ENCODE measurements at places on chromosomes 6 and 20.

DNA sequence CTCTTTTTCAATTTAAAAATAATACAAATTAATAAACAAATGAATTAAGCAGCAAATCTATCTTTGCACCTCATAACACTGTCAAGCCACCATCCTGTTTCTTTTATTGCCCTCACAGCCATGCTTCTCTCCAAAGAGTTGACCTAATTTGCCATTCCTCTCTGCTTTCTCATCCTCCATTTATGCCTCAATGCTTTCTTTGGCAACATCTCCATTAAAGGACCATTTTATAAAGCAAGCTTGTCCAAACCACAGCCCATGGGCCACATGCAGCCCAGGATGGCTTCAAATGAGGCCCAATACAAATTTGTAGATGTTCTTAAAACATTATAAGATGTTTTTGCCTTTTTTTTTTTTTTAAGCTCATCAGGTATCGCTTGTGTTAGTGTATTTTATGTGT lies 26.4 kb upstream of the MEI4 start:
- DNase-seq, result no peak

- no peak for DNase-seq
Observed at GRCh38 chr6:50330963-50331362, 281.2 kb upstream of the DEFB112 start.

DNA sequence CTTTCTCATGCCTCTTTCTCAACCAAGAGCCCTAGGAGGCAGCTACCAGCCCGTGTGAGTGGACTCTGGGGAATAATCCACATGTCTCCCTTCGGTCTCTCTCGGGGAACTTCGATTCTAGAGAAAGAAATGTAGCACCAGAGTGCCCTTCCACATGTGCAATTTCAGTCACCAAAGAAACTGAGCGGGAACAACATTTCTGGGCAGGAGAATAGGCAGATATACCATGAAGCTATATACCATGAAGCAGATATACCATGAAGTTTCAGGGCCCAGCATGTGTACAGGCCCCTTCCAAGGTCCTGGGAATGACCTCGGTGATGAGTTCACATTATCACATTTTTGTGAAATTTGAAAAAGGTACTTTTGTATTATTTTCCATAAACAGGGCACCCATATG lies 60.8 kb downstream of the PDE10A start:
- DNase-seq, result no peak

- DNase-seq, result no peak
Observed at GRCh38 chr20:24782801-24783630, 166.1 kb upstream of the CST7 start.

- no peak for DNase-seq
Observed at GRCh38 chr6:151063352-151063751, 176.4 kb upstream of the AKAP12 start.

GRCh38 chr6:158421381-158421780 lies 109.1 kb downstream of the TULP4 start:
- no peak for DNase-seq

DNA sequence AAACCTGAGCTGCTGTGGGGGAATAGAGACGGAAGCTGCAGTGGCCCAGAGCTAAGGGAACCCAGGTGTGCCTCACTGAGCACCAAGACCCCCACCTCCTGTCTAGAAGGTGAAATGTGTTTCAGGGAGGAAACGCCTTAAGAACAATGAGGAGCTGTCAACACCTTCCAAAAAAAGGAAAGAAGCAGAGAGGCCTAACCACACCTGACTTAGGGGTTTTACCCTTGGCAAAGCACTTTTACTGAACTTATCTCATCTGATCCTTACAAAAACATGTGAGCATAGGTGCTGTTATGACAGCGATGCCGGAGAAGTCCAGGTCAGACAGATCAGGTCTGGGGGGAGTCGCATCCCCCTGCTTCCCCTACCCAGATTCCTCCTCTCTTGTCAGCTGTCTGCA lies 16.1 kb upstream of the CDKN1A start:
- no peak for DNase-seq

GRCh38 chr20:41408156-41408794 lies 41.7 kb upstream of the EMILIN3 start:
- no peak for DNase-seq

GRCh38 chr20:62631336-62632308 lies 10.7 kb upstream of the SLCO4A1 start:
- no peak for DNase-seq

DNA sequence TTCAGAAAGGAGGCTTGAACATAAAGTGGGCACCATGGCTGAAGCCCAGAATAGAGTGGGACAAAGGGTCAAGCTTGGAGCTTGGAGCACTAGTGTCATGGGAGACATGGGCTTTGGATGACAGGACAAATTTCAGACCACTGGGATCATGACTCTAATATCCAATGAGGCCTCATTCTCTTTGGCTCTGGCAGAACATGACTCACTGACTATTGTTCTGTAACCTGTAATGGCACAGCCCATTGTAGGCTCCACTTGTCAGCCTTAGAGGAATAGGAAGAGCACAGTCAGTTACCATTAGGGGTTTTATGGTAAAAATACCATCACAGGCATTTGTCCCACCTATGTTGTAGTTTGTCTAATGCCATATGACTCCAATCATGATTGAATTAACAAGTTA lies 34.0 kb upstream of the MMS22L start:
- no peak for DNase-seq

DNA sequence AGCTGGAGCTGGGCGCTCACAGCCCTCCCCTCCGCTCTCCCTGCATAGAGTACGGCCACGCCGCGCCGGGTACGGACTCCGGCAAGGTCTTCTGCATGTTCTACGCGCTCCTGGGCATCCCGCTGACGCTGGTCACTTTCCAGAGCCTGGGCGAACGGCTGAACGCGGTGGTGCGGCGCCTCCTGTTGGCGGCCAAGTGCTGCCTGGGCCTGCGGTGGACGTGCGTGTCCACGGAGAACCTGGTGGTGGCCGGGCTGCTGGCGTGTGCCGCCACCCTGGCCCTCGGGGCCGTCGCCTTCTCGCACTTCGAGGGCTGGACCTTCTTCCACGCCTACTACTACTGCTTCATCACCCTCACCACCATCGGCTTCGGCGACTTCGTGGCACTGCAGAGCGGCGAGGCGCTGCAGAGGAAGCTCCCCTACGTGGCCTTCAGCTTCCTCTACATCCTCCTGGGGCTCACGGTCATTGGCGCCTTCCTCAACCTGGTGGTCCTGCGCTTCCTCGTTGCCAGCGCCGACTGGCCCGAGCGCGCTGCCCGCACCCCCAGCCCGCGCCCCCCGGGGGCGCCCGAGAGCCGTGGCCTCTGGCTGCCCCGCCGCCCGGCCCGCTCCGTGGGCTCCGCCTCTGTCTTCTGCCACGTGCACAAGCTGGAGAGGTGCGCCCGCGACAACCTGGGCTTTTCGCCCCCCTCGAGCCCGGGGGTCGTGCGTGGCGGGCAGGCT lies 4.6 kb downstream of the KCNK15 start:
- DNase-seq, result no peak

- no peak for DNase-seq
Observed at GRCh38 chr20:52529826-52530225, 338.2 kb upstream of the ZFP64 start.

DNA sequence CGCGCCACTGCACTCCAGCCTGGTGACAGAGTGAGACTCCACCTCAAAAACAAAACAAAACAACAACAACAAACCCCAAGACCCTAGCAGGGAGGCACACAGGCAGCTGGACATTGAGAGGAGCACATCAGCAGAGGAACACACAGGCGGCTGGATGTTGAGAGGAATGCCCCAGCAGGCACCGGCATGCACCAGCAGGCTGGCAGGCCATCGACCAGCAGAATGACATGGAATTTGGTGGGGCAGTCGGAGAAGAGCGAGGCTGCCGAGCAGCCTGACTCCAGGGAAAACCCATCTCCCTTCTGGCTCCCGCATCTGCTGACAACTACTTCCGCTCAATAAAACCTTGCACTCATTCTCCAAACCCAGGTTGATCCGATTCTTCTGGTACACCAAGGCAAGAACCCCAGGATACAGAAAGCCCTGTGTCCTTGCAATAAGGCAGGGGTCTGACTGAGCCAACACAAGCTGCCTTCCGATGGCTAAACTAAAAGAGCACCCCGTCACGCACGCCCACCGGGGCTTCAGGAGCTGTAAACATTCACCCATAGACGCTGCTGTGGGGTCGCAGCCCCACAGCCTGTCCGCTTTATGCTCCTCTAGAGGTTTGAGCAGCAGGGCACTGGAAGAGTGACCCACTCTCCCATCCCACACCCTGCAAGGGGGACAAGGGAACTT lies 60.2 kb downstream of the SLC22A23 start:
- no peak for DNase-seq

GRCh38 chr20:32315891-32316290 lies 38.4 kb downstream of the KIF3B start:
- no peak for DNase-seq

DNA sequence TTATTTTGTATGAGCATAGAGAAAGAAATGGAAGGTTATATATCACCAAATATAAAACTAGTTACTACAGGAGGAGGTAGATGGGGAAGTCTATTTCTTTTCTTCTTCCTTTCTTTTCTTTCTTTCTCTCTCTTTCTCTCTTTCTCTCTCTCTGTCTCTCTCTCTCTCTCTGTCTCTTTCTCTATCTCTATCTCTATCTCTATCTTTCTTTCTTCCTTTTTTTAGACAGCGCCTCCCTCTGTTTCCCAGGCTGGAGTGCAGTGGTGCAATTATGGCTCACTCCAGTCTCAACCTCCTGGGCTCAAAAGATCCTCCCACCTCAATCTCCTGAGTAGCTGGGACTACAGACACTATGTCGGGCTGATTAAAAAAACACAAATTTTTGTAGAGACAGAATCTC lies 10.2 kb upstream of the SGK1 start:
- DNase-seq, result no peak

DNA sequence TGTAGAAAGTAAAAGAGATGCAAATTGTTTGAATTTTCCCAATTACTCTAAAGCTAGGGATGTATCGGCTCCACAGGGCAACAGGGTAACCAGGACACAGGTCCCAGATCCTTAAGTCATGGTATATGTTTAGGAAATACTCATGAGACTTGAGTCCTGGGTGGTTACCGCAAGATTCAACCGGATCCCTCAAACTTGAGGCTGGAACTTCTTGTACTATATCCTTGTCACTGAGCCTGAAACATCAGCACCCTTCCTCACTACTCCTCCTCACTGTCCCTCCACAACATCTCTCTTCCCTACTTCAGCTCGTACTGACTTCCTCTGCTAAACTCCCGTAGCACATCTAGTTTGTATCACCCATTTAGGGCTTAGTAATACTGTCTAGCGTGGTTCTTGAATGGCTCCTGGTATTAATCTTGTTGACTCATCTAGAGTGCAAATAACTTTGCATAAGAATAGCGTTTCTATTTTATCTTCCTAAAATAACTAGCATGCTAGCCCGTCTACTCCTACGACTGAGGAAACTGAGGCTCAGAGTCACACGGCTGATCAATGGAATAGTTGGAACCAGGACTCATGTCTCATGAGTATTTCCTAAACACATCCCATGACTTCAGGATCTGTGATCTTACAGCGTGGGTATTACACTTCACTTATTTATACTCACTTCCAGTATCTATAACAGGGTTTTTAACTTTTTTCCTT lies 72.1 kb downstream of the FILIP1 start:
- DNase-seq, result no peak

DNA sequence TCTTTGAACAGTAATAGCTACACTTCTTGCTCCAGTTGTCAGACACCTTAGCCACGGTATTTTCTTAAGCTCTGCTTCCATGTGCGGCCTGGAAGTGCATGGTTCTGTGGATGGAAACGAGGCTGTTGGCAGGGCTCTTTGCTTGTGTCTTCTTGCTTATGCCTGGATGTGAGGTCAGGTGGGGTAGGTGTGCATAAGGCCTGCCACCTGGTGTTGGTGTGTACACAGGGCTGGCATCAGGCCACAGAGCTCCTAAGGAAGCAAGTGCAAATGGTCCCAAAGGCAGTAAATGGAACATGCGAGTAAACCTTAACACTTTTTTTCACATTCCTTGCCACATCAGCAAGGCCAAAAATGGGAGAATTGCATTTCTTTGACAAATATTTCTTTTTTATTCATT lies 158.1 kb upstream of the GMDS start:
- no peak for DNase-seq

- no peak for DNase-seq
Observed at GRCh38 chr6:13373488-13373886, 45.1 kb upstream of the TBC1D7 start.

GRCh38 chr20:54190217-54190616 lies 16.4 kb upstream of the CYP24A1 start:
- DNase-seq, result no peak

- DNase-seq, result no peak
Observed at GRCh38 chr6:76441875-76442274, 369.4 kb upstream of the IMPG1 start.

DNA sequence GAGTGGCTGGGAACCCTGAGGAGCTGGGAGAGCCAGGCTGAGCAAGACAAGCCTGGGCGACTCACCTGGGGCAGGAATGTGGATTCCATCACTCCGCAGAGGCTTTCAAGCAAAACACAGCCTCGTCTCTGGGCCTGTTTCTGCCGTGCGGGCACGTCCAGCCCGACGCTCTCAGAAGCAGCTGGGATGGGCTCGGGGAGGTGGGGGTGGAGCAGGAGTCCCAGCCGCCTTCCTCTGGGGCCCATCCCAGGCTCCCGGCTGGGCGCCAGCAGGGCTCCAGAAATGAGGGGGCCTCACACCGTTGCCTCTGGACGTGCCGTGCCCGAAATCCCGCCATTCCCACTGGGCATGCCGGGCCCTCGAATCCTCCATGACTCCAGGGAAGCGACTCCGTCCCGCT lies 8.7 kb upstream of the RPS21 start:
- DNase-seq, result no peak

DNA sequence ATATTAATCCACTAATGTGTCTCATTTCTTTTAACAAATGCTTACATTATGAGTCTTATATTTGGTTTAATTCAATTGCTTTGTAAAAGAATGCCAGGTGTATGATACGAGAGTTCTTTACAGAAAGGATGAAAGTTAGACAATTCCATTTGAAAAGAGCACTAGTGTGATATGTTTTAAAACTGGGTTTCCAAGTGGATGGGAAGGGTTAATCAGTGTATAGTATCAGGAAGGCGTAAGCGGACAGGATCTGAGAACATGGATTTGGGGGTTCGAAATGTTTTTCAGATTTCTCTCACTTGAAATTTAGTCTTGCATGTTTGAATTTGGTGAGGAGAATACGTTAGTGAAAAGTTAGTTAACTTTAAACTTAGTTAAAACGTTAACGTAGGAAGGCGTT lies 2.6 kb downstream of the FOXO3 start:
- DNase-seq, result no peak

GRCh38 chr6:21441386-21441785 lies 152.2 kb upstream of the SOX4 start:
- no peak for DNase-seq

- DNase-seq, result no peak
Observed at GRCh38 chr6:6766230-6766905, 177.8 kb downstream of the LY86 start.
